Hematopoietic multipotent progenitor cell treated with erythropoietin and hydrocortisone succinate and interleukin-3 and kit ligand, for 17 days (in vitro differentiated cells): ENCODE measurements at places on chromosomes 2 and 18.

DNA sequence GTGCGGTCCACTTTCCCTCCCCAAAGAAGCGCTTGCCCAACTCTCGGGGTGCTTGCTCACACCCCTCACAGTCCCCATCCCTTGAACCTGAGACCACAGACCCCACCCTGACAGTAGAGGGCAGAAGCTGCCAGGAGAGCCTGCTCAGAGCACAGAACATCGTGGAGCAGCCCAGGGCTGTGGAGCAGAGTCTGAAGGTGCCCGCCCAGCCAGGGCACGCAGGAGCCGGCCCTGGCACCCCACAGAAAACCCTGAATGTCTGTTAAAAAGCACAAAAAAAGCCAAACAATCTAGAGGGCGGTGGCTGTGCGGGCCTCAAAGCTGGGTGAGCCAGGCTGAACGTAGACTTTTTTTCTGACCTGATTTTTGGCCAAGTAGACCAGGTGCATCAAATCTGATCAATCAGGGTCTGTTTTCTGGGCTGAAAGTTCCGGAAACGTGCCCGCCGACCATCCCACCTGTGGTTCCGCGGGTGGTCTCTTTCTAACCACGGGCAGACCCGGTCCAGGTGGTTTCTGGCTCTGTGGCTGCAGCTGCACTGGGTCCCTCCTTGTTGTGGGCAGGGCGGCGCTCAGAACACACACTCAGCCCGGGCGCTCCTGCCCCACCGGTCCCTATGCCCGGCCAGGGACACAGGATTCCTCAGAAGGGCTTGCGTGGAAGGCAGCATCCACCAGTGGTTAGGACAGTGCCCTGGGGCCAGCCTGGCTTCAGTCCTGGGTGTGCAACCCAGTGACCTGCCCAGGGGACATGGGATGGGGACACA is 66.3 kb downstream of the SLC66A2 start:
- DNase-seq, result no peak

DNA sequence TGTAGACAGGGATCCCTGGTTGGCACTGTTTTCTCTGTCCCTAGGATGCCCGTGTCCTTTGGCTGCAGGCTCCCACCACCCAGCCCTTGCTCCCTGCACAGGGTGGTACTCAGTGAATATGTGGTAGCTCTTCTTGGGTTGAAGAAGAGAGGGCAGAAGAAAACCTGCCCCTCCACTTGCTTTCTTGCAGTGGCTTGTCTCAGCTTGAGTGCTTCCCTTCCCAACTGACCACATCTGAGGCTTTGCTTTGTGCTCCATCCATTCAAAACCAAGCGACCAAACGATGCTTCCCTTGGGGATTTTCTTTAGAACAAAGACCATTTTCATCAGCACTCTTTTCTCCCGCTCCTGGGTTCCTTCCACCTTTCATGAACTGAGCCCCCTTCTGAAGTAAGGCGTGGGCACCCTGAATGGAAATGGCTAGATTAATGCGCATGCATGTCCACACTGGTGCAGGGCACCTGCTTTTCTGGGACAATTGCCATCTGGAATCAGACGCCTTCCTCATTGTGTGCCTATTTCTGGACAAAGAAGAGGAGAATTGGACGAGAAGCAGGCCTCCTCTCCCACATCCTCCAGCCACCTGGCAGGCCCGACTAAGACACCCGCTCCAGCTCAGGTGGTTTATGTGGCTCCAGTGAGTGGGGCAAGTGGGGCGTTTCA is 59.1 kb downstream of the ARL4C start:
- no peak for DNase-seq

GRCh38 chr2:241844066-241844728 is 14.5 kb downstream of the PDCD1 start:
- DNase-seq, result peak; percentile 9

GRCh38 chr18:52054324-52054723 is 285.7 kb upstream of the DCC start:
- no peak for DNase-seq

GRCh38 chr2:10497797-10498251 is 49.7 kb upstream of the ODC1 start:
- DNase-seq, result no peak
